ENCODE measurements at places on chromosomes 6 and 20.
A peak's percentile ranks its signal among the peaks of the same experiment; 100 is the strongest.

DNA sequence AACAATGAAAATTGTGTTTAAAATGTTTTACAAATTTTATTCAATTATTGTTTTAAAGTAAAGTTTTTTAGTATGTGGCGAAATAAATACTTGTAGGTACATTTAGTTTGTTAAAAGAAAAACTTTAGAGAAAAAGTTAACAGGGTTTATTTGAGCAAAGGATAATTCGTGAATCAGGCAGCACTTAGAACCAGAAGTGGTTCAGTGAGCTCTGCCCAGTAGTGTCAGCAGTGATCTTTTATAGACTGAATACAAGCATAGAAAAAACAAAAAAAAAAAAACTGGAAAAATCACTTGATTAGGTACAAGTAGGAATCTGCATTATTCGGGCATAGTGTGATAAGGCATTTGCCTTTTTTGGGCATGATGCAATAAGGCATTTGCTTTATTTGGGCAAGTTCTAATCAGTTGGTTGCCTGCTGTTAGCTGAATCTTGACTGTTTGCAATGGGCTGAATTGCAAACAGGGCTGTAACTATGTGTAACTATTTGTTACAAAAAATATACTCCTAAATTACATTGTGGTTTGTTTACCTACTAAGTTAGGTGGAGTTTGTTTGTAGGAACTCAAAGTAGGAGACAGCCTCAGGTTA is 122.9 kb upstream of the MMS22L start:
- DNase-seq: no peak

DNA sequence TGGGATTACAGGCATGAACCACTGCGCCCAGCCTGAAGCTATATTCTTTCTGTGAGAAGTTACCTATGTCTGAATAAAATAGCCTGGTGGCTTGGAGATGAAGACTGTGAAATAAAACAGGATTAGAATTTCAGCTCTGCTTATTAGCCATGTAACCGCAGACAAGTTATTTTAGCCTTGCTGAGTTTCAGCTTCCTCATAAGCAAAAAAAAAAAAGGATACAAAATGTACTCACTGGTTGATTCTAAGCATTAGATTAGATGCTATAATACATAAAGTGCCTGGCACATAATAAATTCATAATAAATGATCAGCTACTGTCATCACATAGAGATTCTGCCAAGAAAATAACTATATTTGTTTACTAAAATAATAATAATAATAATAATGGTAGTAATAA is 98.8 kb downstream of the EPB41L2 start:
- no peak for DNase-seq

DNA sequence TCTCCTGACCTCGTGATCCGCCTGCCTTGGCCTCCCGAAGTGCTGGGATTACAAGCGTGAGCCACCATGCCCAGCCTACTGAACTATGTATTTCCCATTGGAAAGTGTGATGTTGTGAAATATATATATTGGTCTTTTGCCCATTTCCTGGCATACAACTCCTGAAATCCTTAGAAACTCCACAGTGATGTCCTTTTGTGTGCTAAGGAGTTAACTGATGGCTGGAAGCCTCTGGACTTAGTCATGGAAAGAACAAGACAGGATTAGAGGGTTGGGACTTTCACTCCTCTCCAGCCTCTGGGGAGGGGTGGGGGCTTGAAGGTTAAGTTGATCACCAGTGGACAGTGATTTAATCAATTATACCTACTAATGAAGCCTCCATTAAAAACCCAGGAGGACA is 7.1 kb downstream of the PANK2 start:
- DNase-seq: no peak

DNA sequence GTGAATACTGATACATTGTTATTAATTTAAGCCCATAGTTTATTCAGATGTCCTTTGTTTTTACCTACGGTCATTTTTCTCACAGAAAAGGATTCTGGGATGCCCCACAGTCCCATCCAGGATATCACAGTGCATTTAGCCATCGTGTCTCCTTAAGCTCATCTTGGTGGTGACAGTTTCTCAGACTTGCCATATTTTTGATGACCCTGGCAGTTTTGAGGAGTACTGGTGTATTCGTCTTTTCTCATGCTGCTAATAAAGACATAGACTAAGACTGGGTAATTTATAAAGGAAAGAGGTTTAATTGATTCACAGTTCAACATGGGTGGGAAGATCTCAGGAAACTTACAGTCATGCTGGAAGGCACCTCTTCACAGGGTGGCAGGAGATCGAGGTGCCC is 295.9 kb upstream of the CDH4 start:
- no peak for DNase-seq

DNA sequence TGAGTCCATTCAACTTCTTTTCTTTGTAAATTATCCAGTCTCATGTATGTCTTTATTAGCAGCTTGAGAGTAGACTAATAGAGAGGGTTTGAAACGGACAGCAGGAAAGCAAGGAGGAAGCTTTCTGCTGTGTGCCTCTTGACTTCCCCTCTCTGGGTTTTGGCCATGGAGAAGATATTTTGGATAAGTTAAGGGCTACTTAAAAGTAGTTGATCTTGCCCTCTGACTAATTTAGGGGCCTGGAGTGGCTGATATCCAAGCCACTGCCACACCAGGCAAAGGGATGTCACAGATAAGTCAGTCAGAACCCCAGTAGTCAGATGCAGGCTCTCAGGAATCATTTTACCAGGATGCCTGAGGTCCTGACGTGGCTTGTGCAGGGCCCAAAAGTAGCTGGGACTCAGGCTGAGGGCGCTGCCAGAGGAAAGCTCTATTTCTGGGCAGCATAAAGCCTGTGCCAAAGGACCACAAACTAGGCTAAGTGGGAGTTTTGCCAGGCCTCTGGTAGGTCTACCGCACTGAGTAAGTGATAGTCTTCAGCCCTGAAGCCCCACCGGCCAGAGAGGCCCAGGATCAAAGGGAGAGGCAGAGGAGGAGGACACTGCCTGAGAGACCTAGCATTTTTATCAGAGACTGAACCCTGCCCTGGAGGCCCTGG is 41.6 kb upstream of the IYD start:
- DNase-seq: no peak

- no peak for DNase-seq
These were observed 295.6 kb upstream of the PLN start for GRCh38 chr6:118252474-118252873.

DNA sequence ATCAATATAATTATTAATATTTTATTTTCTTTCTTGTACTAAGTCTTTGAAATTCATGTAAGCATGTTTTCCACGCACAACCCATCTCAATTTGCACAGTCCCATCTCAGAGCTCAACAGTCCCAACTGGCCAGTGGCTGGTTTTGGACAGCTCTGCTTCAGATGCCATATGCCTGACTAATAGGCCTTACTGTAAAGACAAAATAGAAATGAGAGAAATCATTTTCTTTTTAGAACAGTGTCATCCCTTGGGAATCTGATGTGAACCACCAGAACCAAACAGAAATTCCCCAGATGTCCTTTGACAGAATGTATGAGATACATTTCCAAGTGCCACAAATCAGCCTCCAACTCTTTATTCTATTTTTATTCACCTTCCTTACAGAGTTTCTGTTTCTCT is 338.9 kb downstream of the ESR1 start:
- no peak for DNase-seq

DNA sequence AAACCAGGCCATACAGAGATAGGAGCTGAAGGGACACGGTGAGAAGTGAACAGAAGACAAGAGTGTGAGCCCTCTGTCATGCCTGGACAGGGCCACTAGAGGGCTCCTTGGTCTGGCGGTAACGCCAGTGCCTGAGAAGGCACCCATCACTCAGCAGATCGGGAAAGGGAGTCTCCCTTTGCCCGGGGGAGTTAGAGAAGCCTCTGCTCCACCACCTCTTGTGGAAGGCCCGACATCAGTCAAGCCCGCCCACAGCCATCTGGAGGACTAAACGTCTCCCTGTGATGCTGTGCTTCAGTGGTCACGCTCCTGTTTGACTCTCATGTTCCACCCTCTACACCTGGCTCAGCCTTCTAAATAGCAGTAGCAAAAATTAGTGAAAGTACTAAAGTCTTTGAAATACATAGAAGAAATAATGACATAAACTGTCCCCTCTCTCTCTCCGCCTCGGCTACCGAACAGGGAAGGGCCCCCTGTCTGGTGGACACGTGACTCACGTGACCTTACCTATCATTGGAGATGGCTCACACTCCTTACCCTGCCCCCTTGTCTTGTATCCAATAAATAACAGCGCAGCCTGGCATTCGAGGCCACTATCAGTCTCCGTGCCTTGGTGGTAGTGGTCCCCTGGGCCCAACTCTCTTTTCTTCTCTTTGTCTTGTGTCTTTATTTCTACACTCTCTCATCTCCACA is 66.7 kb downstream of the RPP21 start:
- DNase-seq: peak; percentile 1

GRCh38 chr6:157379656-157380457 is 1.1 kb upstream of the ZDHHC14 start:
- DNase-seq: peak; percentile 84

DNA sequence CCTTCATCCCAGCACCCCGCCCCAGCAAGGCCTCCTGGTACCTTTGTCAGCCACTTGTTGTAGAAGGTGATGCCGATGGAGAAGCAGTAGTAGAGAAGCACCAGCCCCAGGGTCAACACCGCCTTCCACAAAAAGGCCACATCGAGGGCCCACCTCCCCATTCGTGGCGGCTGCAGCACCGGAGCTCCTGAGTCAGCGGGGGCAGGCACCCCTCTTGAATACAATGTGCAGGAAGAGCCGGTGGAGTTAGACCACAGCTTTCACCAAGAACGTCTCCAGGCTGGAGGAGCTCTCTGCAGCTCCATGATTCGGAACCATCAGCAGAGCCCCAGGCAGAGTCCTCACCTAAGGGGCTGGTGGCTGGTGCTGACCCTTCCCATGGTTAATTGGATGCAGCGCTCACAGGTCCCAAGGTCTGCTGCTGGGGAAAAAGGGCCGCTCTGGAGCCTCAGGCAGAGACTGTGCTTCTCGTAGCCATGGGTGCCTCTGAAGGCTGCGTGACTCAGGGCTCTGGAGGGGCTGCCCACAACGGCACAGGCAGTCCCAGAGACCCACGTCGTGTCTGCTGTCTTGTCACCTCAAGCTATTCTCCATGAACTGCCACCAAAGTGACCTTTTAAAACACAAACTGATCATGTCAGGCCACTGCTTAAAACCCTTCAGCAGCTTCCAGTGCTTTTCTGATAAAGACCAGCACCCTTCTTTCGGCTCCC is 47.9 kb downstream of the ELMO2 start:
- DNase-seq: no peak

DNA sequence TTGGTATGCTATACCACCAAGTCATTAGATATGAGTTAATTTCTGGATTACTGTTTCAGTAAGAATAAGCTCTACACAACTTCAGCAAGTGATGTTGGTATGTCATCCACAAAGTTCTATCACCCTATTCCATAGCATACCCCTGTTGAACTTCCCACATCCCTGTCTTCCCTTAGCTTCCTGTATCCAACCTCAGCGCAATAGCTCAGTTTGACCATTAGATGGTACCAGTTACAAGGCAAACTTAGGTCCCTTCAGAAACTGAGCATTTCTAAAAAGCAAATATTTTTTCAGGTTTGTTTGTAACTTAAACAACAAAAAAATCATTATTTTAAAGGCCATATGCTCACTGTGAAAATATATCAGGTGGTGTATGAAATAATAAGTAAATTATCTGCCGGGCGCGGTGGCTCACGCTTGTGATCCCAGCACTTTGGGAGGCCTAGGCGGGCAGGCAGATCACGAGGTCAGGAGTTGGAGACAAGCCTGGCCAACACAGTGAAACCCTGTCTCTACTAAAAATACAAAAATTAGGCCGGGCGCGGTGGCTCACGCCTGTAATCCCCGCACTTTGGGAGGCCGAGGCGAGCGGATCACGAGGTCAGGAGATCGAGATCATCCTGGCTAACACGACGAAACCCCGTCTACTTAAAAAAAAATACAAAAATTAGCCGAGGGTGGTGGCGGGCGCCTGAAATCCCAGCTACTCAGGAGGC is 8.8 kb upstream of the MOG start:
- DNase-seq: peak; percentile 6

- no peak for DNase-seq
These were observed 24.4 kb downstream of the SPDEF start for GRCh38 chr6:34531580-34532201.

DNA sequence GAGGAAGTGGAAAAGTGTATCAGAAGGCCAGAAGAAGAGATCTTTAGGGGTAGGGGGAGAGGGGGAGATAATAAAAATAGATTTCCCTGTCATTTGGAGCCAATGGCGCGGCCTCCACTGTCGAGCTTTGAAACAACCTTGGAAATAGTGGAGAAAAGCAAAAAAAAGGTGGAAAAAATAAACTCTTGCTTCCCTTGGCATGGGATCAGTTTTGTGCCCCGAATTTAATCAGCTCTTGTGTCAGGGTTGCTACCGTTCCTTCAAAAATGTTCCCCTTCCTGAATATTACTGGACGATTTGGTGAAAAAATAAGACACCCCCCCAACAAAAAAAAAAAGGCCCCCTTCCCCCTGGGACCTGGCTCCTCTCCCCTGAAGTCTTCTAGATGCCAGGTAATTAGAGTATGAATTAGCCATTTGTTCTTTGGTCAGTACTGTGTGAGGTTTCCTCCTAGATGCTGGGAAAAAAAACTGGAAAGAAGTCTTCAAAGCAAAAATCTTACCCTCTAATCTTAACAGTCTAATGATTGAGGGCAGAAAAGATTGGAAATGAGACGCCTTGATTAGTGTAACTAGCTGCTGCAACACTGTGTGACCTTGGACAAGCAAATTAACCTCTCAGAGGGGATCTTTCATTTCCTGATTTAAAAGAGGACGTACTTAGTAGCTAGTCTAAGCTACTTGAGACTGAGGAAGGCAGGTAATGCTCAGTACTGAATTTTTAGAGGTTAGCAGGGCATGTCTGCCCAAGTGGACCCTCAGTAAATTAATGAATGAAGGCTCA is 872 bp upstream of the RBM39 start:
- DNase-seq: no peak

GRCh38 chr6:37205997-37206340 is 36.0 kb downstream of the PIM1 start:
- no peak for DNase-seq

DNA sequence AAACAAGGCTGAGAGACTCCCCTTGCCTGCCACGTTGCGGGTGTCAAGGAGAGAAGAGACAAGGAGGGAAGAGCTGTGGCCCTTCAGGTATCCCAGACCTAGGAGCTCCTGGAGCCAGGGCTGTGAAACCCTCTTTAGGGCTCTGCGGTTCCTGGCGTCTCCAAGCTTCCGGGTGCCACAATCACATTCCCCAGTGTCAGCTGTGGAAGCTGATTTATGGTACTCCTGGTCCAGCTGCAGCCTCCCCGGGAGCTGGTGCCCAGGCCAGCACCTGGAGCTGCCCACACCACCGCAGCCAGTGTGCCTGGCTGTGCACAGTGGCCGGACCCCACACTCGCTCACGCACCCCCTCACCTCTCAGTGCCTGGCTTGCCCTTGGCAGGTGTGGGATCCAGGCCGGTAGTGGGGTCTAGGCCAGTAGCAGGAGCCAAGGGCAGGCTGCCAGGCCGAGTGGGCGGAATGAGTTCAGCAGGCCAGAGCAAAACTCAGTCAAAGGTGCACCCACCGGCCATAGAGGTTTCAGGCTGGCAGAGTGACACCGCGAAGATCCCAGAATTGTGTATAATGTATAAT is 58.9 kb upstream of the L3MBTL3 start:
- DNase-seq: no peak

- DNase-seq: no peak
These were observed 39.5 kb upstream of the KIF16B start for GRCh38 chr20:16612706-16613105.
